Muscle of leg (tissue), 16 donors: ENCODE measurements at places on chromosomes 11 and 22. TPM values are rescaled to one million over a fixed set of nuclear protein-coding genes. Genes with fewer than 3 reads are reported as not detected.

Gene MYOD1
- total RNA-seq = 47.3 TPM

Gene C11orf91
- total RNA-seq = not detected

Gene SHANK3
- 4.3 TPM for total RNA-seq

- H3K4me1 ChIP-seq = peaks cover 21% of the 10 kb centered on the region
- no peaks in the 10 kb centered on the region for H3K27me3 ChIP-seq
- H3K27ac ChIP-seq = no peak overlapping the region
- no peaks in the 10 kb centered on the region for H3K36me3 ChIP-seq
Observed at GRCh38 chr11:12094872-12095800, 15.3 kb upstream of the MICAL2 start.

GRCh38 chr11:85848006-85848405 is 7.2 kb upstream of the CCDC83 start:
- H3K36me3 ChIP-seq = no peaks in the 10 kb centered on the region
- no peak overlapping the region for H3K4me3 ChIP-seq
- no peak overlapping the region for H3K27ac ChIP-seq
- no peak for DNase-seq
- no peaks in the 10 kb centered on the region for H3K27me3 ChIP-seq
